ENCODE measurements at places on chromosomes 6 and 20. TPM values are rescaled to one million over a fixed set of nuclear protein-coding genes. Genes with fewer than 3 reads are reported as not detected.

GRCh38 chr6:36660771-36661471 lies 17.6 kb upstream of the CDKN1A start:
- peak overlapping the region; percentile 2 for H3K4me3 ChIP-seq
- H3K27ac ChIP-seq, result no peak overlapping the region
- peaks cover 27% of the 10 kb centered on the region for H3K4me1 ChIP-seq
- no peaks in the 10 kb centered on the region for H3K27me3 ChIP-seq
- no peak for DNase-seq

GRCh38 chr20:47586649-47587294 lies 85.1 kb downstream of the NCOA3 start:
- H3K27ac ChIP-seq, result no peak overlapping the region
- H3K27me3 ChIP-seq, result no peaks in the 10 kb centered on the region
- H3K36me3 ChIP-seq, result no peaks in the 10 kb centered on the region

DNA sequence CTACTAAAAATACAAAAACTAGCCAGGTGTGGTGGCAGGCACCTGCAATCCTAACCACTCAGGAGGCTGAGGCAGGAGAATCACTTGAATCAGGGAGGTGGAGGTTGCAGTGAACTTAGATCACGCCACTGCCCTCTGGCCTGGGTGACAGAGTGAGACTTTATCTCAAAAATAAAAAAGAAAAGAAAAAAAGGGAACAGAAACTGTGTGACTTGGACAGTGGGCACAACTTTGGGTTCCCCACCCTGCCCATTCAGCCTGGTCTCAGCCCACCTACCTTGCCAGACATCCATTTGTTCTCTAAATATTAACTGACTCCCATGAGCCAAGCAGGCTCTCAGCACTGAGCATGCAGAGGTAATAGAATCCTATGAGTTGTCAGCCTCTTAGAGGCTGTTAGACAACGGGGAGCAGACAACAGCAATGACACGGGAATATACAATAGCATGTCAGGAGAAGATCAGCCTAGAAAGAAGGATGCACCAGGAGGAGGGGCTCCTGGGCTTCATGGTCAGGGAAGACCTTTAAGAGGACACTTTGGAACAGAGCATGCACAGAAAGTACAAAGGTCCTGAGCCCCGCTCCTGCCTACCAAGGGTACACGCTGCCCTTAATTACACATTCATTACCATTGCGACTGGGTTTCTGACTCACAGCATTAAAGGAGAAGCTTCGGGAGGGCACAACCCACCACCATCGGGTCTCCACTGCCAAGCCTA lies 20.0 kb downstream of the FAM209B start:
- no peak overlapping the region for H3K4me3 ChIP-seq
- DNase-seq, result no peak
- no peaks in the 10 kb centered on the region for H3K4me1 ChIP-seq
- no peak overlapping the region for H3K27ac ChIP-seq
- no peaks in the 10 kb centered on the region for H3K36me3 ChIP-seq
- H3K27me3 ChIP-seq, result no peaks in the 10 kb centered on the region

DNA sequence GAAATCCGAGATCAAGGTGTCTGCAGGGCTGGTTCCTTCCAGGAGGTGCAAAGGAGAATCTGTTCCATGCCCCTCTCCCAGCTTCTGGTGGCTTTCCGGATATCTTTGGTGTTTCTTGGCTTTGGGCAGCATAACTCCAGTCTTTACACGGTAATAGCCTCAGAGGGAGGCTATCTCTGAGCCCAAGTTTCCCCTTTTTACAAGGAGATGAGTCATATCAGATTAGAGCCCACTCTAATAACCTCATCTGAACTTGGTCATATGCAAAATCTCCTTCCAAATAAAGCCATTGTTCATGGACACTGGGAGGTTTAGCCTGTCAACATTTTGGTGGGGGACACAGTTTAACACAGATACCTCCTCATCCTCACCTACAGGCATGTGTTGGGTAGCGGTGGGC lies 213.7 kb downstream of the ATXN1 start:
- peaks cover 16% of the 10 kb centered on the region for H3K4me1 ChIP-seq
- DNase-seq, result no peak
- no peak overlapping the region for H3K4me3 ChIP-seq
- no peak overlapping the region for H3K27ac ChIP-seq

DNA sequence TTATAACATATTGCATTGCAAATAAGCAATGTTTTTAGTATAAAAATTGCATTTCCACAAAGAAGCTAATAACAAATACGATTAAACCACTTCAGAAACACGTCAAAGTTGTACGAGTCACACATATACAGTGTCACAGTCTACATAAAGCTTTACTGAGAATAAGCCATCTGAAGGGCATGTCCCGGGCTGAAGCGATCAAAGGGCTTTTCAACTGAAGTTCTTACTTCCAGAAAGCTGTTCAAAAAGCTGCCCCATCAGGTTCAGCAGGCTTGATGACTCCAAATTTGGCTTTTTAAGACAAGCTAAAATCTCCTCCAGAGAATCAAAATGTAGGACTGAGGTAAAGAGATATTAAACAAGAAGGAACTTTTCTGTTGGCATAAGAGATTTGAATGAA lies 37.5 kb upstream of the HAO1 start:
- H3K27ac ChIP-seq, result no peak overlapping the region
- DNase-seq, result no peak
- H3K36me3 ChIP-seq, result no peaks in the 10 kb centered on the region

GRCh38 chr6:90859056-90859455 lies 272.2 kb upstream of the MAP3K7 start:
- no peaks in the 10 kb centered on the region for H3K36me3 ChIP-seq
- H3K27ac ChIP-seq, result no peak overlapping the region
- H3K4me1 ChIP-seq, result no peaks in the 10 kb centered on the region
- H3K4me3 ChIP-seq, result no peak overlapping the region

DNA sequence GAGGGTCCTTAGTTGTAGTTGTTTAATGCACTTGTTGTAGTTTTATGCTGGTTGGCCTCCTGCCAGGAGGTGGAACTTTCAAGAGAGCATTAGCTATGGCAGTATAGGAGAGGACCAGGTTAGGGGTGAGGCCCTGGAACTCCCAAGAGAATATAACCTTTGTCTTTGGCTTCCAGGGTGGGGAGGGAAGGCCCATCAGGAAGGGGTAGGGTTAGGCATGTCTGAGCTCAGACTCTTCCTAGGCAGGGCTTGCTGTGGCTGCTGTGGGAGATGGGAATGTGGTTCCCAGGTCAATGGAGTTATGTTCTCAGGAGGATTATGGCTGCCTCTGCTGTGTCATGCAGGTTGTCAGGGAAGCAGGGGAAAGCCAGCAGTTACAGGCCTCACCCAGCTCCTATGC lies 20.0 kb upstream of the GABRR1 start:
- no peak overlapping the region for H3K27ac ChIP-seq
- no peaks in the 10 kb centered on the region for H3K27me3 ChIP-seq
- H3K36me3 ChIP-seq, result no peaks in the 10 kb centered on the region
- H3K4me1 ChIP-seq, result no peaks in the 10 kb centered on the region
- H3K4me3 ChIP-seq, result no peak overlapping the region

- H3K4me3 ChIP-seq, result no peak overlapping the region
- no peaks in the 10 kb centered on the region for H3K4me1 ChIP-seq
- no peaks in the 10 kb centered on the region for H3K36me3 ChIP-seq
- no peak overlapping the region for H3K27ac ChIP-seq
- no peaks in the 10 kb centered on the region for H3K27me3 ChIP-seq
Observed at GRCh38 chr6:14454473-14454775, 336.9 kb downstream of the CD83 start.

GRCh38 chr20:34049897-34050695 lies 56.4 kb downstream of the RALY start:
- no peaks in the 10 kb centered on the region for H3K27me3 ChIP-seq
- H3K4me3 ChIP-seq, result no peak overlapping the region
- no peak overlapping the region for H3K27ac ChIP-seq
- H3K4me1 ChIP-seq, result no peaks in the 10 kb centered on the region
- no peaks in the 10 kb centered on the region for H3K36me3 ChIP-seq

The MLN gene
- not detected for total RNA-seq

The SASH1 gene
- 96.5 TPM for total RNA-seq

The MUCL3 gene
- total RNA-seq, result 0.57 TPM

The BTNL2 gene
- total RNA-seq, result not detected

The HLA-DQA2 gene
- total RNA-seq, result not detected

The THBS2 gene
- 4.3 TPM for total RNA-seq

The DEF6 gene
- 20.5 TPM for total RNA-seq

Data from esophagus squamous epithelium (tissue), 5 donors.